ENCODE measurements at places on chromosomes 13 and 19.

GRCh38 chr19:17045907-17046502 is 19.4 kb upstream of the CPAMD8 start:
- DNase-seq, result no peak

DNA sequence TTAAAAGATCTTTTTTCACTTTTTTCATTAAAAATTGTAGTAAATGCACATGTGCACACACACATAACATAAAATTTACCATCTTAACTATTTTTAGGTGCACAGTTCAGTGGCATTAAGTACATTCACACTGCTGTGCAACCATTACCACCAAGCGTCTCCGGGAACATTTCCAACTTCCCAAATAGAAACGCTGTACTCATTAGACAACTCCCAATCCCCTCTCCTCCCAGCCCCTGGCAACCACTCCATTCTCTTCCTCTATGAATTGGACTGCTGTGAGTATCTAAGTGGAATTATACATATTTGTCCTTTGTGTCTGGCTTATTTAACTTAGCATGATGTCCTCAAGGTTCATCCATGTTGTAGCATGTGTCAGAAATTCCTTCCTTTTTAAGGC is 11.6 kb downstream of the GJB2 start:
- no peak for DNase-seq

- no peak for DNase-seq
These were observed 13.5 kb upstream of the KCNN1 start for GRCh38 chr19:17953316-17953801.

GRCh38 chr13:110118106-110118505 is 188.9 kb downstream of the COL4A1 start:
- DNase-seq, result no peak

- peak; percentile 66 for DNase-seq
These were observed 622 bp upstream of the FXYD5 start for GRCh38 chr19:35153701-35154524.

GRCh38 chr13:101453784-101454201 is 1.3 kb downstream of the ITGBL1 start:
- no peak for DNase-seq

DNA sequence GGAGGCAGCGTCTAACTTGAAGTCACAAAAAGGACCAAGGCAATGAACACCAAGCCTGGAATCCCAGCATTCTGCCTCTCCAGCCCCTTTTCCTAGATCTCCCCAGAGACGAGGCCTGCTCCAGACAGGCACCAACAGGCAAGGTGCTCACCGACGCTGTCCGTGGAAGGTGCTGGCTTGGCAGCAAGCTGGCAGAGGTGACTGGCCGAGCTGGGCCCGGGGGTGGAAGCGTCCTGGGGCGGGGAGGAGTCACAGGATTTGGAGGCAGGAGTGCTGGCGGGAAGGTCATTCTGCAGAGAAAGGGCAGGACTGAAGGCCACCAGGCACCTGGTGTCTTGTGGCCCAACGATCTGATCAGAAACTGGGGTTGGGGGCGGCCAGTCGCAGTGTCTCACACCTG is 18.2 kb downstream of the TLE2 start:
- no peak for DNase-seq

DNA sequence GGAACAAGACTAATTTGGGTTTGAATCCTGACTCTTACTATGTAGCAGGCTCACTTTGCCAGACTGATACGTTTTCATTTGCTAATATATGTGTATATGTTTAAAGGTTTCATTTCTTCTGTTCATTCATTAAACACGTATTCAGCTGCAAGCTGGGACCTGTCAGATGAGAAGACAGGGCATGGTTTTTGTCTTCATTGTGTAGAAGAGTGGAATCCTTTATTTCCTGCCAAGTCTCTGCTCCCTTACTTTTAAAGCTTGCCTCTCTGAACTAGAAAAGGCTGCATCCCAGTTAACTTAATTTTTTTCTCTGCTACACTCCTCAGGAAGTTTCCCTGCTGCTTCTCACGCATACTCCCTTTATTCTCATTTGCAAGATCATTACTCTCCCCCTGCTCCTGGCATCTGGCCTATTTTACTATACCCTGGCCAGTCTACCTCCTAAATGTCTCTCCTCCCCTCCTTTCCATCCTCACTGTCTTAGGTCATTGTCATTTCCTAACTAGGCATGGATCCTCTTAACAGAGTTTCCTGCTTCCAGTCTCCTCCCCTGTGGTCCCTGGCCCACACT is 141.0 kb upstream of the TMTC4 start:
- no peak for DNase-seq

DNA sequence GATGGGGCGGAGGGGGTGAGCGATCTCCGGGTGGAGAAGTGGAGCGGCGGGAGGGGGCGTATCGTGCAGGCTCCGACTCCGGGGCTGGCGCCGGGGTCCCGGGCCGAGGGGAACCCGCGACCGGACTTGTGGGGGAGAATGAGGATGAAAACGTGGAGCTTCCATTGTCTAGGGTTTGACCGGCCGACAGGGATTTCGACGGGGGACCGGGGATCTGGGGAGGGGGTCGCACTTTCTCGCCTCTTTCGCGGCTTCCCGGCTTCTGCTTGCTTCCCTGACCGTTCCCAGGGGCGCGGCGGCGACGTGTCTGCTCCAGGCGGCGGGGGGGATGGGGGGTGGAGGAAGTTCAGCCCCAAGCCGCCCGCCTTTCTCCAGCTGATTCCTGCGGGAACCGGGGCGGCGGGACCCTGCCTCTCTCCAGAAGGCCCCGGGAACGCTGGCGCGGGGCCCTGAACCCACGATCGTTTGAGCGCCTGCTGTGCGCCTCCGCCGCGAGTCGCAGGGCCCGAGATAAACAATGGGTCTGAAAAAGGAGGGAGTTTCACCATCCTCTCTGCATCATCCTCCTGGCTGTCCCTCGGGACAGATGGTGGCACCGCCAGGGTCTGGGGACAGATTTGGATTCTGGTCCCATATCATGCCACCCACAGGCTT is 790 bp downstream of the TPM4 start:
- DNase-seq, result no peak

DNA sequence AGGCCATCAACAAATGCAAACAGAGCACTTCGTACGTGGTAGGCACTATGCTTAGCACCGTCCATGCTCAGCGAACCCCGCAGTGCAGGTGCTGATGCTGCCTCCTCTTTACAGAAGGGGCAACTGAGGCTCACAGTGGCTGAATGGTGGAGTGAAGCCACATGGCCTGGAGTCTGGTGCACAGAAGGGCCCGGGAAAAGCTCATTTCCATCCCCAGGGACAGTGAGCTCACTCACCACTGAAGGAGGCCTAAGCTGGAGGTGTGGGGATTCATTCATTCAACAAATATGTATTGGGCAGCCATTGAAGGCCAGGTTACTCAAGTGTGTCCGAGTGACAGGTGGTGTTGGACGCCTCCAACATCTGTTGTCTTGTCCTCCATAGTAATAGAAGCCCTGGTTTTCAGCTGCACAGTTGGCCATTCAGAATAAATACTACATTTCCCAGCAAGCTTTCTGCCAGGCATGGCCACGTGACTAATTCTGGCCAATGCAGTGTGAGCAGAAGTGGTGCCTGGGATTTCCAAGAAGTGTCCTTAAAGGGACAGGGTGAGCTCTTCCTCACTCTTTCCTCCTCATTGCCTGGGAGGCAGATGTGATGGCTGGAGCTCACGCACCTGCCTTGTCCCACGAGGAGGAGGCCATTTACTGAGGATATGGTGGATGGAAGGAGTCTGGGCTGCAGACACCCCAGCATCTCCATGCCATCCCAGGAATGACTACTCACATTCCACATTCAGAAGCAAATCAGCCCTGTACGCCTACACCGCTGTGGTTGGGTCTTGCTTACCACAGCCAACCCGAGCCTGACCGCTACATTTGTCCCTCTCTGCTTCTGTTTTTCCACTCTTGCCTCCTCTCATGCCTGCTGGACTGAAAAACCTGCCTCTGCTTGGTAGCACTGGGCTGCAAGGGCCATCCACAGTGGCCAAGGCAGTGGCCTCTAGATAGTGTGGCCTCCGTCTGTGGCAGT is 2.3 kb upstream of the ZNRF4 start:
- DNase-seq, result no peak

DNA sequence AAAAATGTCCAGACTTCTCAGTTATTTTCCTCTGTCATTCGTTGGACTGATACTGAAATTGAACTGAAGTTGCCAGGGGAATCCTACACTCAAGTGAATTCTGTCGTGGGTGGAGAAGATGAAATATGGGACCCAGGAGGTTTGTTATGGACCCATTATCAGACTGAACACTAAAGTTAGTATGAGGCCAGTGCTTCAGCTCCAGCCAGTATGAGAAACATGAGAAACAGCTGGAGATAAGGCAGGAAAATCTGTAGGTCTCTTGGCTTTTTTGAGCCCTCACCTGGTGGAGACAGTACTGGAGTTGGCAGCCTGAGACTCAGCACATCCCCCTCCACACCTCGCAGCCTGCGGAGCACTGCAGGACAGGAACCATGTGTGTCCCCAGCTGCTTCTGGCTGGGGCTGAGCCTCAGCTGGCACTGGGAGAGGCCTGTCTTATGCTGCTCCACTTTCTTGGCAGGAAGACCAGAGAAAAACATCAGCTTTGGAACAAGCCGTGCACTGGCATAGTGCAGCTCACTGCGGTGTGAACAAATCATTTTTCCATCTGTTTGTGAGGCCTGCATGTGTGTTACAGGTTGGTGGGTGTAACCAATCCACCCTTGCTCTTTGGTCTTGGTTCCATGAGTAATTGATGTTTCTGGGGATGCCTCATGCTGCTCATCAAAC is 641.0 kb downstream of the FGF9 start:
- no peak for DNase-seq

DNA sequence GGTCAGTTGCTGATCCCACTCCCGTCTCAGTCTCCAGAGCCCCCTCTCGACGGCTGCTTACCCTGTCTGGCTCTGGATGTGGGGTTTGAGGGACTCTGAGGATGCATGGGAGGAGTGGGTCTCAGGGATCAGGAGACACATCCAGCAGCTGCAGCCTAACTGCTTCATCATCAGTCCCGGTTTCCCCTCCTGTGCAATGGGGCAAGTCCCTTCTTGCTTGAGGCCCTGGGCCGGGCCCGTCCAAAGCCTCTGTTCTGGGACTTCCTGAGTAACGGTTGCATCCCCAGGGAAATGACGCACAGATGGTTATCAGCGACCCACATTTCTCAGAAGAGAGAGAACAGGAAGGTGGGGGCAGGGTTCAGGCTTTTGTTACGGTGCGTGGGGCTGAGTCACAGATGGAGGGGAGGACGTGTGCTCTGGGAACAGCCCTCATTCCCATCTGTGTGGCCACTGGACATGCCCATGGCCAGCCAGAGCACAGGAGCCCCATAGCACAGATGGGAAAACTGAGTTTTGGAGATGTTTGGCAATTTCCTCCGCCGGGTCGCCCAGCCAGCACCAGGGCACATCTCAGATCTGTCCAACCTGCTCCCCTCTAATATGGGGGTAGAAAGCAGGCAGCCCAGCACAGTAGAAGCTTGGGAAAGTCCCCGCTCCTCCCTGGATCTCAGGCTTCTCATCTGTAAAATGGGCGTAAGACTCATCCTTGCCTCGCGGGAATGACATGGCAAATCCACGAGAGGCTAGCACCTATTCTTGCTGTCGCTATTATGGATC is 19.3 kb downstream of the GNA15 start:
- DNase-seq, result peak; percentile 89

GRCh38 chr19:10122045-10122444 is 2.3 kb upstream of the EIF3G start:
- no peak for DNase-seq

DNA sequence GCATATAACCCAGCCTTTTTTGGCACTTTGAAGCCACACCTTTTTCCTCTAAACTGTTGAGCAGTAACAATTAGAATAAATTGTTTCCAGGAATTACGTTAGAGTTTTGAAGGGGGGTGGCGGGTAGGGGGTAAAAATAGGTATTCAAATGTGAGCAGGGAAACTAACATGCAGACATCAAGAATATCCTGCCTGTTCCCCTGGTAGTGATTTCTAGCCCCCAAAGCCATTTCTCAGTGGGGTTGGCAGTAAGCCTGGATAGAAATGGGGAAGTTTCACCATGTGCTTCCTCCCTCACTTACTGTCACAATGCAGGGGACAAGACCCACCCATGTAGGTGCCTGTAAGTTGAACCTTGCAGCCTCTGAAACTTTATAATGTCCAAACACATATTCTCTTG is 3.8 kb downstream of the DOCK9 start:
- no peak for DNase-seq

DNA sequence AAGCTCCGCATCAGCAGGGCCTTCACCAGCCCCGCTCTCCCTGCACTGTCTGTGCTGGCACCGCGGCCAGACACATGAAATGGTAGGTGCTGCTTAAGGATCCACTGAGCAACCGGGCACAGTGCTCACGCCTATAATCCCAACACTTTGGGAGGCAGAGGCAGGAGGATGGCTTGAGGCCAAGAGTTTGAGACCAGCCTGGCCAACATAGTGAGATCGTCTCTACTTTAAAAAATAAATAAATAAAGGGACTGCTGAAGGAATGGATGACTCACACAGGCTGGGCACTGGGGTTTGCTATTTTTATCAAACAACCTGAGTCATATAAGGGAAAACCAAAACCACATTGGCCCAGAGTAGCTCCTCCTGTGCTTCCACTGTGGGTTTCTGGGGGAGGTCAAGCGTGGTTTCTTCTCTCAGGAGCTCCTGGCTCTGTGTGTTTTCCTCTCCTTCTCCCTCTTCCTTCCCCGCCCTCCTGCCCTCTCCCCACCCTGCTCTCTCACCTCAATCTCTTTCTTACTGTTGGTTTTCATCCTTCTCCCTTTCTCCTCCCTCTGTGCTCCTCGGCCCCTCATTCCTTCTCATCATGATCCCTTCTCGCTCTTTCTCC is 21.3 kb downstream of the VRK3 start:
- DNase-seq, result peak; percentile 50

DNA sequence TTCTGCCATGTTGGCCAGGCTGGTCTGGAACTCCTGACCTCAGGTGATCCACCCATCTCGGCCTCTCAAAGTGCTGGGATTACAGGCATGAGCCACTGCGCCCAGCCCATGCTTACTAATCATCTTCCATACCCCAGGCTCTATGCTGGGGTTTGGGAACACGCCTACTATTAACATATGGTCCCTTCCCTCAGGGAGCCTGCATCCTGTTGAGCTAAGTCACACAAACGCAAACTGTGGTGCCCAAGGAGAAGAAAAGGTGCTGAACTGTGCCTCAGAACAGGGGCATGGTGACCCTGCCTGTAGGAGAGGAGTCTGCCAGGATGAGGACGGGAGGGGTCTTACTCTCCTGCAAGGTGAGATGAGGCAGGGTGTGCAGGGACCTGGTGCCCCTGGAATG is 5.6 kb downstream of the MICOS13 start:
- no peak for DNase-seq

GRCh38 chr19:56301155-56301554 is 13.5 kb downstream of the ZSCAN5A start:
- DNase-seq, result no peak
